Uterine smooth muscle cell (primary cell): ENCODE measurements at places on chromosomes 3 and 15. TPM values are rescaled to one million over a fixed set of nuclear protein-coding genes. Genes with fewer than 3 reads are reported as not detected.

The FBXW12 gene
- not detected in 2 replicates for total RNA-seq

The MYZAP gene
- 1.2 and 1.6 TPM in 2 replicates for total RNA-seq

The ITPKA gene
- 18.1 and 25.0 TPM in 2 replicates for total RNA-seq

The WNT7A gene
- not detected in 2 replicates for total RNA-seq

The SMCO1 gene
- not detected in 2 replicates for total RNA-seq

The LRRC31 gene
- total RNA-seq: not detected in 2 replicates

The STAC gene
- total RNA-seq: 7.7 and 10.2 TPM in 2 replicates

The LYSMD4 gene
- 11.5 and 12.4 TPM in 2 replicates for total RNA-seq

The LRRK1 gene
- total RNA-seq: 10.6 and 15.7 TPM in 2 replicates

The PLA2G4D gene
- not detected in 2 replicates for total RNA-seq

The CLDN18 gene
- total RNA-seq: 0.12 TPM in 1 of 2 replicates, not detected in the other

The ADCY5 gene
- total RNA-seq: 0.22 and 1.9 TPM in 2 replicates
